ENCODE measurements at places on chromosomes 4 and X. TPM values are rescaled to one million over a fixed set of nuclear protein-coding genes. Genes with fewer than 3 reads are reported as not detected.

DNA sequence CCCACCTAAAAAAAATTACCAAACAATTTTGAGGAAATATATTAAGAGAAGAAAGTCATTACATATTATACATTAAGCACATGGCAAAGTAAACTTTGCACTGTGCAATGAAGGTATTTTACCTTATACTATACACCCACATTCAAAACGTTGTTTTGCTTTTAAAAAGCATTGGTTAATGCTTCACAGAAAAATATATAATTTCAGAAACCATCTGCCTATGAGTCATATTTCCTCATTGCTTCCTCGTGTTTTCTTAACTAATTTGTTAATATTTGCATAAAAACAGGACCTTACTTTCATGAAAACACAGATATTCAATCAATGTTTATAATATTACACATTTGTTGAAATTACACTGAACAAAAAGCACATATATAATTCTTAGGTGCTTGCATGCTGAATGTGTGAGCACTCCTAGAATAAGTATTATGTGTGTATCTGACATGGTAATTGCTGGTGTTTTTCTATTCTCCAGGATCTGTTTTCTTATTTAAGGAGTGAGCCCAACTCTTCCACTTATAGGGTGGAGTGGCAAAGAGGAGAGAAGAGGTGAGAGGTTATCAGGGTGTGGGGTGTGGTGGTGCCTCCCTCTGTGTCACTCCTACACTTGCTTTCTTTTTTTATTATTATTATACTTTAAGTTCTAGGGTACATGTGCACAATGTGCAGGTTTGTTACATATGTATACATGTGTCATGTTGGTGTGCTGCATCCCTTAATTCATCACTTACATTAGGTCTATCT, 95.1 kb upstream of the IQCM start:
- DNase-seq = no peak
- H3K27ac ChIP-seq = no peak overlapping the region
- no peaks in the 10 kb centered on the region for H3K4me1 ChIP-seq
- no peak overlapping the region for H3K4me3 ChIP-seq
- H3K36me3 ChIP-seq = no peaks in the 10 kb centered on the region

DNA sequence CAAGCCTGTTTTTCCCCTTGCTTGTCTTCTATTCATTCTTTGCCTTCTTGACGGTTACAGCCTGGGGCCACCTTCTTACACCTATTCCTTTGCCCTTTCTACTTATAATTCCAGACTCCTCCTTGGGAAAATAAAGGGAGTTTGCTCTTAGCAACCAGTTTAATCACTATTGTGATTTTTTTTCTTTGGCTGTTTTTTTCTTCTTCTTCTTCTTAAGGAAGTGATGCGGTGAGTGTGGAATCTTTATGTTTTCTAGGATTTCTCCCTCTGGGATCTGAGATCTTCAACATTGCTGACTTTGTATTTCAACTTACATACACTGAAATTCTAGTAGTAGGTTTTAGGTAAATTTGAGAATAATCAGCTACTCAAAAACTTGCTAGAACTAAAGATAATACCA, 1.1 kb upstream of the KLHL13 start:
- DNase-seq = no peak
- no peak overlapping the region for H3K4me3 ChIP-seq
- H3K27me3 ChIP-seq = peaks cover 25% of the 10 kb centered on the region
- no peaks in the 10 kb centered on the region for H3K36me3 ChIP-seq

- no peaks in the 10 kb centered on the region for H3K4me1 ChIP-seq
- DNase-seq = no peak
- H3K27ac ChIP-seq = no peak overlapping the region
- H3K4me3 ChIP-seq = no peak overlapping the region
- no peaks in the 10 kb centered on the region for H3K36me3 ChIP-seq
- no peaks in the 10 kb centered on the region for H3K27me3 ChIP-seq
These were observed 83.8 kb upstream of the BOD1L1 start for GRCh38 chr4:13711233-13711785.

ASB12 gene
- 0.38 TPM for total RNA-seq

GRCh38 chr4:70008771-70009170, 13.0 kb downstream of the STATH start:
- no peak overlapping the region for H3K4me3 ChIP-seq
- no peaks in the 10 kb centered on the region for H3K27me3 ChIP-seq
- H3K36me3 ChIP-seq = no peaks in the 10 kb centered on the region
- no peak overlapping the region for H3K27ac ChIP-seq
- H3K4me1 ChIP-seq = no peaks in the 10 kb centered on the region
- no peak for DNase-seq

GRCh38 chrX:111164728-111165127, 68.7 kb downstream of the PAK3 start:
- no peak overlapping the region for H3K4me3 ChIP-seq
- no peaks in the 10 kb centered on the region for H3K36me3 ChIP-seq
- peaks cover 14% of the 10 kb centered on the region for H3K4me1 ChIP-seq

DNA sequence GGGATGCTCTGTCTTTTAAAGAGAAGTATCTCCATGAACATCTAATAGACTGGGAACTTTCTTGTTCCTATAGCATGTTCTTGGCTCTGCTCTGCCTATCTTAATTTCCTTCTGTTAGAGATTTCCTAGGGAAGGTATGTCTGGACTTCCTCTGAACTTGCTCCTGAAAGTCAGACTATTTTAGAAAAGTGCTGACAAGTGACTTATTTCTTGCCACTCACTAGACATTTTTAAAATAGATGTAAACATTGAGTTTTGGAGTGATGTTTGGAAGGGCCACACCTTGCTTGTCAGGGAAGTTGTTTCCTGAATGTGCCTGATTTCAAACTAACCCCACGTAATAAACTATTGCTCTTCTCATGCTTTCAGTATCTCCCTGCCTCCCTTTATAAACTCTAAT, 62.4 kb upstream of the ATP8A1 start:
- no peak overlapping the region for H3K27ac ChIP-seq
- no peaks in the 10 kb centered on the region for H3K36me3 ChIP-seq
- H3K27me3 ChIP-seq = peaks cover 2% of the 10 kb centered on the region
- H3K4me1 ChIP-seq = no peaks in the 10 kb centered on the region
- no peak overlapping the region for H3K4me3 ChIP-seq

- H3K4me1 ChIP-seq = no peaks in the 10 kb centered on the region
- H3K36me3 ChIP-seq = no peaks in the 10 kb centered on the region
- no peak overlapping the region for H3K4me3 ChIP-seq
- no peaks in the 10 kb centered on the region for H3K27me3 ChIP-seq
These were observed 99.1 kb downstream of the MAB21L2 start for GRCh38 chr4:150681063-150681462.

DNA sequence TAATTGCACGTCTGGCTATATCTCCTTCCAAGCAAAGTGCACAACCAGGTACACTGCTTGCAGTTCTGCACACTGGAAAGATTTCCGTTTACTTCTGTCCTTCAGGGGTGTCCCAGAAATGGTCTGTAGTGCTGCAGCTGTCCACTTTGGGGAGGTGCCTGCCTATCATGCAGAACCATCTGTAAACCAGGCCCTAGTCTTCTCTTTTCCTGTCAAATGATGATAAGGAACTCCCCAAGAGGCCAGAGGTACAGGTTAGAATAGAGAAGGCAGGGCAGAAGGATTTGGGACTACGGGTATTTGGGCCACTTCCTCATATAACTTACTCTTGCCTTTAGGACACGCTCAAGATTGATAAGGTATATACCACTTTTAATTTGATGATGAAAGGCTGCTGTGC, 746.9 kb downstream of the FAT4 start:
- no peak overlapping the region for H3K4me3 ChIP-seq
- no peaks in the 10 kb centered on the region for H3K36me3 ChIP-seq
- no peak for DNase-seq
- H3K27ac ChIP-seq = no peak overlapping the region
- H3K27me3 ChIP-seq = no peaks in the 10 kb centered on the region

DNA sequence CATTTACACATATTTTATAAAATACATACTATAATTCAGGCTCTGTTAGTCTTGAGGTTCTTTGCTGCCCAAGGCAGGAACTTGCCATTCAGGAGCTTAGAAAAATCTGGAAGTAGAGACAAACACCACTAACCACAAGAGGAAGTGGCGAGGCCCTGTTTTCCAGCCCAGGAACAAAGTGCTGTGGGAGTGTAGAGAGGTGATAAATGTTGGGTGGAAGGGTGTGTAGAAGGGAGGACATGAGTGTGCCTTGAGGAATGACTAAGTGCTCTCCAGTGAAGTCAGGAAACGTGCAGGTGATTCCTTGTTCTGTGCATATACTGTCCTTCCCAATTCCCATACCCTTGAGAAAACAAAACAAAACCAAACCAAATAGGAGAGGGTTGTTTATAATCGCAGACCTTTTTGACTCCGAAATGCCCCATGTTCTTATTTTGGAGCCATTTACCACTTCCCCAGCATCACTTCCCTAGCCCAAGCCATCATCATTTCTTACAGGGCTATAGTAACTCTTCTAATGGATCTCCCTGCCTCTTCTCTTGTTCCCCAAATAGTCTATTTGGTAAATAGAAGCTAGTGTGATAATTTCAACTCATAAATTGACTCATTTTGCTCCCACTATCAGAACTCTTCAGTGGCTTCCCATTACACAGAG, 83.2 kb downstream of the GPAT3 start:
- H3K4me1 ChIP-seq = peaks cover 6% of the 10 kb centered on the region
- no peak for DNase-seq
- H3K36me3 ChIP-seq = peaks cover 10% of the 10 kb centered on the region
- peaks cover 20% of the 10 kb centered on the region for H3K27me3 ChIP-seq
- no peak overlapping the region for H3K4me3 ChIP-seq

DNA sequence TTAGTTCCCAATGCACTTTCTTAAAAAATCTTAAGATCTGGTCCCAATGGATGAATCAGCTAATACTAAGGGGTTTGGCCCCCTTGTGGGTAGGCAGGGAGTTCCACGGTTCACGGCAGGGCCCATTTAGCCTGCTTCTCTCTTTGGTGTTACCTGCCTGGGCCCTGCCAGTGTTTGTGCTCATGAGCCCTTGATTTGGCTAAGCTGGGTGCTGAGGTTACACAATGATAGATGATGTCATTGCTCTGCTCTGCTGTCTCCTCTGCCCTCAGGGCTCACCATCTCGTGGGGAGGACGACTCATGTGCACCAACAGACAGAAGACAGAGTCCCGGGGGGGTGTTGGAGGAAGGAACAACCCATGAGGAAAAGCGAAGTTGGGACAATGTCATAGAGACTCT, 24.4 kb downstream of the RTL5 start:
- no peak overlapping the region for H3K27ac ChIP-seq
- peak; percentile 23 for DNase-seq
- H3K4me3 ChIP-seq = no peak overlapping the region
- H3K36me3 ChIP-seq = peaks cover 7% of the 10 kb centered on the region
- peaks cover 15% of the 10 kb centered on the region for H3K27me3 ChIP-seq

- no peak overlapping the region for H3K27ac ChIP-seq
- no peaks in the 10 kb centered on the region for H3K4me1 ChIP-seq
- no peaks in the 10 kb centered on the region for H3K36me3 ChIP-seq
- peaks cover 3% of the 10 kb centered on the region for H3K27me3 ChIP-seq
- H3K4me3 ChIP-seq = no peak overlapping the region
- DNase-seq = no peak
These were observed 57.9 kb upstream of the IL15 start for GRCh38 chr4:141578451-141578850.

- peaks cover 8% of the 10 kb centered on the region for H3K36me3 ChIP-seq
- peaks cover 6% of the 10 kb centered on the region for H3K27me3 ChIP-seq
- H3K4me3 ChIP-seq = peak overlapping the region; percentile 94
- DNase-seq = no peak
- peak overlapping the region; percentile 83 for H3K27ac ChIP-seq
These were observed 2.0 kb downstream of the RAPGEF2 start for GRCh38 chr4:159104694-159105414.

- peaks cover 6% of the 10 kb centered on the region for H3K36me3 ChIP-seq
- H3K4me3 ChIP-seq = no peak overlapping the region
- no peak for DNase-seq
These were observed 19.7 kb downstream of the IRAK1 start for GRCh38 chrX:154000051-154000450.

DNA sequence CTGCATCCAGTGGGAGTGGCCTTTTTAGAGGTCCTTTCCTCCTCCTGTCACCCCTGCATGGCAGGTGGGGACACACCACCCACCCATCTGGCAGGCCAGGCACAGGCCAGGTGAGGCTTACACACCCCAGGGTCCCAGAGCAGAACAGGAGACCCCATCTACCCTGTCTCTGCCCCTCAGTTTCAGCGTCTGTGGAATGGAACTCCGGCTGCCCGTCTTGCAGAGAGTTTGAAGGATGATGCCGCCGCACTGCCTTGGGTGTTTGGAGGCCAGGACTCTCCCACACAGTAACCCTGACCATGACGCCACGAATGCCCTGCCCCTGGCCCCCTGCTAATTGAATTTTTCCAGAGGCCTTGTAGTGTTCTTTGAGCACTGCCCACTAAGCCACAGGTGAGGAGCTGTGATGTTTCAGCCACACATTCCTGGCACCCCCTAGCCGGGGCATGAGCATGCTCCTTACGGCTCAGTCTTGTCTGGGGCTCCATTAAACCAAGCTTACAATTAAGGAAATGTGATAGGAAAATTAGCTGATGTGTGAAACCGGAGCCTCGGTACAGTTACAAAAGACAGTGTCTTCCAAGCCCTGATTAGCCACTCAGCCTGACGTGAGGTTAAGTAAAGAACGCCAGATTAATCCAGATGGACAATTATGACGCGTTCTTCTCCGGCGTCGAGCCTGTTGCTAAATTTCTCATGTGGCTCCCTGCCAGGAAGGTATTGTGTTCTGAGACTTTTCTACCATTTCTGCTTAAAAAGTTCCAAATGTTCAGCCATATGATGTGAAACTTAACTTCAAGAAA, 39.3 kb downstream of the HMX1 start:
- no peaks in the 10 kb centered on the region for H3K27me3 ChIP-seq
- H3K4me3 ChIP-seq = no peak overlapping the region
- H3K27ac ChIP-seq = no peak overlapping the region
- DNase-seq = no peak

PAGE4 gene
- not detected for total RNA-seq

UCHL1 gene
- total RNA-seq = not detected

SAP30 gene
- total RNA-seq = 29.7 TPM

DNA sequence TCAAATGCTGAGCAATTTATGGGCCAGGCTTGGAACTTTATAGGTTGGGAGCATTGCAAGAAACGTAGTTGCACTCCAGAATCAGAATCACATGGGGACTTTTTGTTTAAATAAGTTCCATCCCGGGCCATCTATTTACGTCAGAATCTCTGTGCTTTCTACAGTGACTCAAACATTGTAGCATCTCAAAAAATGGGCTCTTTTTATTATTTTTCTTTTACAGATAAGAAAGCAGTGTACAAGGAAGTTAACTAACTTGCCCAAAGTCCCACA, 10.2 kb downstream of the CC2D2A start:
- H3K4me3 ChIP-seq = no peak overlapping the region
- no peaks in the 10 kb centered on the region for H3K27me3 ChIP-seq
- H3K4me1 ChIP-seq = no peaks in the 10 kb centered on the region
- H3K36me3 ChIP-seq = no peaks in the 10 kb centered on the region

RPS6KA6 gene
- total RNA-seq = not detected

SOX3 gene
- total RNA-seq = not detected

Data from activated CD4-positive, alpha-beta memory T cell treated with anti-CD3 and anti-CD28 coated beads, Interleukin-2, amount 10 ng/mL, durations not matched to agents 7 days and 5 days (primary cell).